ENCODE measurements at places on chromosomes 1 and 21.

GRCh38 chr21:23026878-23027277 lies 2028.7 kb downstream of the NCAM2 start:
- DNase-seq: no peak

DNA sequence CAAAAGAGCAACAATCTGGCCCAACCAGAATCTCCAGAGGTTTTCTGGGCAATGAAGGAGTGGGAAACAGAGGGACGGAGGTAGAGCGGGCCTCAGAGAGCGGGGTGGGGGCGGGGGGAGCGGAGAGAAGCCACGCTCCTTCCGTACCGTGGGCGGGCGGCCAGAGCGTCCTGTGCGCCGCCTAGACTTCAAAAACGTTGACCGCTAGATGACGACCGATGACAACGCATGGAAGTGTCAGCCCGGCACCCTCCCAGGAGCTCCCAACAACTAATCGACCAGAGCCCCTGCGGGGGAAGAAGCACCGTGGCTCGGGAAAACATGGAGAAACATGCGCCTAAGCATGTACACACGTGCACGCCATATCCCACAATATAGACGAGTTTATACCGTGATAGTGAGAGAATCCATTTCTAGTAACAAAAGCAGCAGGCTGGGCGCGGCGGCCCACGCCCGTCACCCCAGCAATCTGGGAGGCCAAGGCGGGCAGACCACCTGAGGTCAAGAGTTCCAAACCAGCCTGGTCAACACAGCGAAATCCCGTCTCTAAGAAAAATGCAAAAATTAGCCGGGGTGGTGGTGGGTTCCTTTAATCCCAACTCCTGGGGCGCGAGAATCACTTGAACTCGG lies 131.9 kb downstream of the LIPI start:
- no peak for DNase-seq

DNA sequence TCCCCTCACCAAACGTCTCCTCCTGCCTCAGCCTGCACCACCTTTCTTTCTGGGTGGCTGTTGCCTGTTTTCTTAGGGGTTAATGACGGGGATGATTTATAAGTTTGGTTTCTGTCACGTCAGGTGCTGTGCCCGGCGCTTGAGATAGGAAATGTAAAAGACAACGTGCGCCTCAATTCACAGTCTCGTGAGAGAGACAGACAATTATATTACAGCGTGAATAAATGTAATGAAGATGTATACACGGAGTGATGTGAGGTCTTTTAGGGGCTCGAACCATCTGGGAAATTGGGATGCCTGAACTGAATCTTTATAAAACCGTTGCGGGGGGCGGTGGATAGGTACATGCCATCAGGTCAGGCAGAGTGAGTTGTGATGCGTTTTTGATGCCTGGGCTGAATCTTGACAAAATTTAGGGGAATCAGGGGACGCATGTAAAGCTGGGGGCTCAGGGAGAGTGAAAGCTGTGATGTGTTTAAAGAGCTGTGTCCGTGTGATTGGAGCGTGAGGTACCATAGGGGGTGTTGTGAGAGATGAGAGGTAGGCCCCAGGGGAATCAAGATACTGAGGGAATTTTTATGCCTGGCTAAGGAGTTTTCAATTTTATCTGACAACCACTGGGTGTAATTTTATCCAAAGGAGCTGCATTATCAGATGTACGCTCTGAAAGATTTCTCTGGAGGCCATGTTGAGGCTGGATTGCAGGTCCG lies 831 bp downstream of the TIPRL start:
- DNase-seq: no peak

- no peak for DNase-seq
Observed at GRCh38 chr1:209241487-209241886, 342.0 kb upstream of the CAMK1G start.

GRCh38 chr1:40248412-40248811 lies 675 bp downstream of the TMCO2 start:
- no peak for DNase-seq

GRCh38 chr1:35644204-35644603 lies 2.9 kb upstream of the PSMB2 start:
- no peak for DNase-seq

DNA sequence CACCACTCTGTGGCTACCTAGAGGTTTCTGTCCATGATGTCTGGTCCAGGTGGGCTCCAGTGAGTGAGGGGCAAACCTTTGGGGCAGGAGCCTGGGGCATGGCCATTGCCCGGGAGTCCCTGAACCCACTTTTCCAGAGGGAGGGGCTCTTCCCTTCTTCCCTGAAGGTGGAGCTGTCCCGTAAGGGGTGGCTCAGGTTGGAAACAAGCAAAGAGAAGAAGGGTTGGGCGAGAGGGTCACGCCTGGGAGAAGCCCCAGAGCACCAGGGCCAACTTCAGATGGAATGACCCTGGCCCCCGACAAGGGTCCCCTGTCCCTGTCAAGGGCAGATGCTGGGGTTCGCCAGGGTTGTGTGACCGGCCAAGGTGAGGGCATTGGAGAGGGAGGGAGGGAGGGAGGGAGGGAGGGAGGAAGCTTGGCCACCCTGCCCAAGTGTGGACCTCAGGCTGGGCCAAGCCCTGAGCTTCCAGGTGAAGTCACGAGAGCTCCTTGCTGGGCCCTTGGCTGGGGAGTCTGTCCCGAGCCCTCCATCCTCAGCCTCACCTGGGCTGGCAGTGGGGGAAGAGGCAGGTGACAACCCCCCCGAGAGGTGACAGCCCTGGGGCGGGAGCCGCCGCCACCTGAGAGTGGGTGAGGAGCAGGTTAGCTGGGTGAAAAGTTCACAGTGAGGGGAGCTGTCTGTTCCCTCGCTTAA lies 69.6 kb downstream of the DHRS3 start:
- no peak for DNase-seq

GRCh38 chr1:48931506-48932192 lies 155.0 kb upstream of the BEND5 start:
- no peak for DNase-seq

DNA sequence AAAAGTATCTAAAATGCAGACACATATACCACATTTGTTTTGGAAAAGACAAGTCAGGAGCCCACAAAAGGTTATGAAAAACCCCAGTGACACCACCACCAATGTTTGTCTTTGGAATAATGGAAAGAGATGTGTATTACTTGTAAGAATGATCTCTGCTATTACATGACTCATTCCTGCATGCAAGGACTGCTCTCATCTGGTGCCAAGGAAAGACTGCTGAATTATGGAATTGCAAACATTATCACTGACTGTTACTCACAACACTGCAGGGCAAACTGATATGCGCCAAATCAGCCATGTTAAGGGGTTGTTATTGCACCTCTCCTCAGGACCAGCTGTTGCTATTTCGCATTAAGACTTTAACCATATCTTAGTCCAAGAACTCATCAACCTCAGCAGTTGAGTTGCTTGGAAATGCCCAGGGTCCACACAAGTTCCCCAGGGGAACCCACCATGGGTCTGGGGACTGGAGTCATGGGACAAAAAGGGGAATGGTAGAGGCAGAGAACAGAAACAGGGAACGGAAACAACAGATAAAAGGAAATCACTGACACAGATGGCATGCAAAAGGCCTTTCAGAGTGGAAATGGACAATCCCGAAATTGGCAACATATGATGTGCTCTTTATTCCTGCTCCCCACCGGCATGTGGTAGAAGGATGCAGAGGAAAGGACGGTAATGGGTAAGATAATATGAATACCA lies 34.4 kb downstream of the CAPZB start:
- no peak for DNase-seq

DNA sequence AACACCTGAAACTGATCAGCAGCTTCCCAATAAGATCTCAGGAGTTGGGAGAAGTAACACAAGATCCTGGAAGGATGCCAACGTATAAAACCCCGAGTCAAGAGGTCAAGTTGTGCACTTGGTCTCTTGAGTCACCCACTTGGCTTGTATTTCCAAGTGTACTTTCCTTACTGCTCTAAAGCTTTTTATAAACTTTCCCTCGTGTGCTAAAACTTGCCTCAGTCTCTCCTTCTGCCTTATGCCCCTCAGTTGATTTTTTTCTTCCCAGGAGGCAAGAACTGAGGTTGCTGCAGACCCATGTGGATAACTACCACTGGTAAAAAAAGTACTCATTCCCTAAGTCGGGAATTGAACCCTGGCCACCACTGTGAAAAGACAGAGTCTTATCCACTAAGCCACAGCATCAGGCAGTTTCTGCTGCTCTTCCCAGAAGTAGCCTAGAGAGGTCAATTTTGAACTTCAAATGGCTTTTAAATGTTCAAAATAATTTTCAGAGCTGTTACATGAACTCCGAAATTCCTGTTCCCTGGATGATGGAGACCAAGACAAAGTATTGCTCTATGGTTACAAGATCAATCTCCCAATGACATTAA lies 28.9 kb downstream of the ITLN2 start:
- DNase-seq: no peak

DNA sequence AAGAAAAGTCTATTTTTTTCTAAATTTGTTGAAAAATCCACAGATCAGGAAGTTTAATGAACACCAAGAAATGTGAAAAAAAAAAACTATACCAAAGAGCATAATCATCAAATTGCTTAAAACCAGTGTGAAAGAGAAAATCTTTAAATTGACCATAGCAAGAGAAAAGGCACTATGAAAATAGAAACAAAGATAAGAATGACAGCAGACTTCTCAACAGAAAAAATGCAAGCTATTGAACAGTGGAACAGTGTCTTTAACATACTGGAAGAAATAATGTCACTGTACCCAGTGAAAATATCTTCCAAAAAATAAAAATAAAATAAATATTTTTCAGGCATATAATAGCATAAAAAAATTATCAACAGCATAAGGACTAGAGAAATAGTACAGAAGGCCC lies 243.0 kb upstream of the GJB5 start:
- no peak for DNase-seq

DNA sequence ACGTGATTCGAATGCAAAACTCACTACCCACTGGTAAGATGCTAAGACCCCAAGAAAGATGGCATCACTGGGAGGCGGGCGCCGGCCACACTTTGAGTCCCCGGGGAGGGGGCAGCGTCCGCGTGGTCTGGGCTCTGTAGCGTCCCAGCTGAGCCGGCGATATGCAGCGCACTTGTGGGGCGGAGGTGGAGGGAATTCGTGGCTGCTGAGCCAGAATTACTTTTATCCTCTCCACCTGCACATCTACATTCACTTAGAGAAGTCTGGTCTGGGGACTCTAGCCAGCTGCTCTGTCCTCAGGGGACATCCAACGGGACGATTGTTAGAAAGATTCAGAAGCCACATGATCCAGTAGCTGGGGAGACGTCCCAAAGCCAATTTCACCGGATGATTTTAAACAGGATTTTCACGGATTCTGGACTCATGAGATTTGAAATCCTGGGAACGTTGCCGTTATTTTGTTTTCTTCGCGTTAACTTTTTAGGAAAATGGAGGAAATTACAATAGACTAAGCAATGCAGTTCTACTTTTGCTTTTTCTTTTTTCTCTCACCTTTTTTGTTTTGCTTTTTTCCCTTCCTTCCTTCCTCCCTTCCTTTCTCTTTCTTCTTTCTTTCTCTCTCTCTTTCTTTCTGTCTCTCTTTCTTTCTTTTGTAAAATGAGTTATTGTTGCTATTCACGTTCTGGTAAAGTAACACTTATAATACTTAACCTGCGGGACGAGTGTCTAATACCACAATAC lies 1.3 kb downstream of the JAM2 start:
- no peak for DNase-seq

- DNase-seq: no peak
Observed at GRCh38 chr1:201359031-201359872, 18.2 kb downstream of the TNNT2 start.

DNA sequence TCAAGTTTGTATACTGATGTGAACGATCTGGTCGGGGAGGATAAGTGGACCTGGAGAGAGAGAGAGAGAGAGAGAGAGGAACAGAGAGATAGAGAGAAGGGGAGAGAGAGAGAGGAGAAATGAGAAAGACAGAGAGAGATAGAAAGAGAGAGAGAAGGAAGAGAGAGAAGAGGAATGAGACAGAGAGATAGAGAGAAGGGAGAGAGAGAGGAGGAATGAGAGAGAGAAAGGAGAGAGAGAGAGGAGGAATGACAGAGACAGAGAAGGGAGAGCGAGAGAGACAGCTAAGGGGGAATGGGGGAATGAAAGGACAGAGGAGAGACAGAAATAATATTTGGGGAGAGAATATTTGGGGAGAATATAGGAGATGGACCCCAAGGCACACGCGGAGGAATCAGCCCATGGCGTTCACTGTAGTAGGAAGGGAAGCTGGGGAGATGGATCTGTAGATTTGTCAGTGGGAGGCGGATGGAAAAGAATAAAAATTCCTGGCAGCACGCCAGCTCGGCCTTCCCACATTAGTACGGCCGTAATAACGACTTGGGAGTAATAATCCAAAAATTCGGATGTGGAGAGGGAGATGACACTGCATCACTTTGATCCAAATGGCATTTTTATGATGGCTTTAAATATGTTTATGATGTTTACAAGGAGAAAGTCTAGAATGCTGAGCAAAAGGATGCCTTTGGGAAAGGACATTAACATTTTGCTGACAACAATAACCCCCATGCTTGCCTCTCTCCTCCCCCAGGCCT lies 159.8 kb upstream of the KCNJ6 start:
- DNase-seq: no peak

DNA sequence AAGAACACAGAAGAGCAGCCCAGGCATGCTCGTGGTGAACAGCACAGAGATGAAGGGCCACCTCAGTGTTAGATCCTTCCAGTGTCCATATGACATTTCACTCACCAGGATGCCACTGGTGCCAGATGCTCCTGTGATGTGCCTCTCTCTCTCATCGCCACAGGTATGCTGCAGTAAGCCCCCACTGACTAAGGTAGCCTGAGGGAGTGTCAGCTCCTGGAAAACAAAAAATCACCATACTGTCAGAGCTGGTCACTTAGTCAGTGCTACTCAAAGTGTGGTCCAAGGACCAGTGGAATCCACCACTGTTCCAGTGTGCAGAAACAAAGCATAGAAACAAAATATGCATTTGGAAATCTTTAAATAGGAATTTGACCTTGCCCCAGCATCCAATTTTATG lies 27.1 kb upstream of the BCL9 start:
- no peak for DNase-seq

DNA sequence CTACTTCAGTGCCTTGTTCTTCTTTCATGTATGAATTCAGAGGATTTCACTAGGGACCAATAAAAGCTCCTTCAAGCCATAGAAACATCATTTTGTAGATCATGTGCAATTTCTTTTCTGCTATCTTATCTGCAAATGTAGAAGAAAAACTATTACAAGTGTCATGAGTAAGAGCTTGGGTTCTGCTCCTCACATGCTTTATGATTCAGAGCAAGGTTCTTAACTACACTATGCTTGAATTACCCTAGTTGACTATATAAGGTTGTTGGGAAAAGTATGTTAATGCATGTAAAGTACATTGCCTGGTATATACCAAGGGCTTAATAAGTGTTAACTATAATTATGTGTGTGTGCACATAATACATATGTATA lies 91.4 kb upstream of the S1PR1 start:
- no peak for DNase-seq

DNA sequence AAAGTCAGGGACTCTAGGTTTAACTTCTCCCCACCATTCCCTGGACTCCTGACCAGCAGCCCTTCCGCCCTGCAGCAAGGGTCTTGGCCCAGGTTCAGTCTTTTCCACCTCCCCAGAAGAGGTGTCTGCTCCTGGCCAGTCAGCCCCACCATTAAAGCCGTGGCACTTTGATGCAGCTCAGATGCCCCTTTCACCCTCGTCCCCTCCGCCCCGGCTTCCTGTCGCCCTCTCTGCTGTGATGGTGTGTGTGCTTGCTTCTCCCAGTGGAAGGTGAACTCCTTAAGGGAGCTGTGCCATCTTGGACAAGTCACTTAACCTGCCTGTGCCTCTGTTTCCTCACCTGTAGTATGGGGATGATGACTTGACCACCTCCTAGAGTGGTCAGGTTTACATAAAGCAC lies 17.8 kb upstream of the TTC4 start:
- DNase-seq: no peak
